Activated T-helper 1 cell treated with anti-CD3 and anti-CD28 coated beads, Interleukin-2, amount 50 U/mL, for 16 hours (primary cell): ENCODE measurements at places on chromosomes 5 and 9.

GRCh38 chr5:112077180-112077579 is 320.2 kb upstream of the NREP start:
- DNase-seq, result no peak

GRCh38 chr9:122332083-122332482 is 38.7 kb upstream of the PTGS1 start:
- DNase-seq, result no peak

GRCh38 chr5:177301503-177302165 is 1.9 kb downstream of the RAB24 start:
- no peak for DNase-seq

DNA sequence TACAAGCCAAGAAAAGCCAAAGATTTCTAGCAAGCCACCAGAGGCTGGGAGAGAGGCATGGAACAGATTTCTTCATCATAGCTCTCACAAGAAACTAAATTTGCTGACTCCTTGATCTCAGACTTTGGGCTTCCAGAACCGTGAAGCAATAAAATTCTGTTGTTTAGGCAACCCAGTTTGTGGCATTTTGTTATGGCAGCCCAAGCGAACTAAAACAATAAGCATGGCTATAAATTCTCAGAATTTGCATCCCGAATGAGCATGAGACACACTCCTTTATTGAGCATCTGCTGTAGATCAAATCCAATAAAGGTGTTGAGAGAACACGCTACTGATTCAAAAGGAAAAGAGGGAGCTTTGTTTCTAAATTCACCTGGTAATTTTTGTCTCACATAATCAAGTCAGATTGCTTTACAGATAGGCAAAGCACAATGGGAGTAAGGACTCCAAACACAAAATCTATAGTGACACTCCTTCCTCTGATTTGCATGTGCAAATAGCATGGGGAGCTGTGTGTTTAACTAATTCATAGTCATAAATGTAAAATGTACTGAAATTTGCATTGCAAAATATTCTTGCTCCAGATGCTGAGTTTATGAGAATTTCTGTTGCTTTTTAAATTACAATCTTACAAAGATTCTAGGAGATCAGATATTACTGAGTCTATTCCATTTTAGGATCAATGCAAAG is 308.7 kb downstream of the MED10 start:
- DNase-seq, result no peak

DNA sequence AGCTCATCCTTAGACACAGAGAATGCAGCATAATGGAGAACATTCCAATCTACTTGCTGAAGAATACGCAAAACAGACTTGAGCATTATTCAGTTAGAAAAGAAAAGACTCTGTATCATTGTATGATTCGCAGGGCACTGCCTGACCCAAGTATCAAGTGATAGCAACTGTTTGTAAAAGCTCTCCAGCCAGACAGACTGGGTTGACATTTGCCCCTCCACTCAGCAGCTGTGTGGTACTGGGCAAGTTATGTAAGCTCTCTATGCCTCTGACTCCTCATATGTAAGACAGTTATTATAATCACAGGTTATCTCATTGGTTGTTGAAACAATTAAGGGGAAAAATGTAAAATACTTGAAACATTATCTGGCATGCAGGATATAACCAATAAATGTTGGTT is 505.0 kb downstream of the ELAVL2 start:
- DNase-seq, result no peak

- DNase-seq, result no peak
Measured at GRCh38 chr5:43543434-43543833, 13.4 kb downstream of the PAIP1 start.

DNA sequence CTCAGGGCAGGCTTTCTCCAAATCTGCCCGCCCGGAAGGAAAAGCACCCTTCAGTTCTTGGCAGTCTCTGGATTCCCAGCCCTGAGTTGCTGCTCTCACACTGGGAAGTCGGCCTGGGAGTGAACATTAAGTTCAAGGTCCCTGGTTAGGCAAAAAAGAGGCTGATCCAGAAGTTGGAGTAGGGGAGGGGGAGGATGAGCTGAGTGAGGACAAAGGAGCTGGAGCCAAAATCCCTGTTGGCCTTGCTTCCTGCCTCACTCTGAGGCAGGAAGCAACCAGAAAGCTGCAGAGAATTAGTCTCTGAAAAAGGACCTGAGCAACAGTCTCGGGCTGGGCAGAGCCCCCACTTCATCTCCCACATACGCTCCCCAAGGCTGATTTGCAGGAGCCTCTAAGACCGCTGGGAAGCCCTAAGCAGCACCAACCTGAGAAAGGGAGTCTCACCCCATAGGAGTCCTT is 15.0 kb upstream of the RPS14 start:
- no peak for DNase-seq

- no peak for DNase-seq
Measured at GRCh38 chr5:141701360-141702119, 19.5 kb upstream of the ARAP3 start.
